NCI-H2081 treated with DMSO at 0.1 percent for 48 hours (cell line): ENCODE measurements at places on chromosomes 4 and X.

- no peak for DNase-seq
Measured at GRCh38 chr4:185878633-185879032, 66.6 kb upstream of the SORBS2 start.

GRCh38 chrX:53622431-53622830, 64.1 kb downstream of the HUWE1 start:
- no peak for DNase-seq

DNA sequence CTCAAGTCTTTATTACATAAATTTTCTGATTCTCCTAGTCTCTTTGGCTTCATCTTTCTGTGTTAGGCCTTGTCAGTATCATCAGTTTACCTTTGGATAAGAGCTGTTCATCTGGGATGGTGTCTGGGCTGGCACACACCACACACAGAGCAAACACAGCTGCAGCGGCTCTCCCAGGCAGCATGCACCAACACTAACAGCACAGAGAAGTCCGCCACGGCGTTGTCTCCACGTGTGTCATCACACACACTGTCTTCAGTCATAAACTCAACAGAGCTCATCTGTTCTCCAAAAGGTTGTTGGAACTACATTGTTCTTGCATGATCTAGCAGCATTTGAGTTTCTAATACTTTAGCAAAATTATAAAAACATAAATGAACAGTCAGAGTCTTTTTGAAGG, 851.9 kb upstream of the FRG1 start:
- DNase-seq = peak; percentile 16

GRCh38 chr4:113955411-113955810, 24.0 kb downstream of the ARSJ start:
- no peak for DNase-seq

- no peak for DNase-seq
Measured at GRCh38 chr4:26992657-26993361, 132.2 kb downstream of the STIM2 start.

DNA sequence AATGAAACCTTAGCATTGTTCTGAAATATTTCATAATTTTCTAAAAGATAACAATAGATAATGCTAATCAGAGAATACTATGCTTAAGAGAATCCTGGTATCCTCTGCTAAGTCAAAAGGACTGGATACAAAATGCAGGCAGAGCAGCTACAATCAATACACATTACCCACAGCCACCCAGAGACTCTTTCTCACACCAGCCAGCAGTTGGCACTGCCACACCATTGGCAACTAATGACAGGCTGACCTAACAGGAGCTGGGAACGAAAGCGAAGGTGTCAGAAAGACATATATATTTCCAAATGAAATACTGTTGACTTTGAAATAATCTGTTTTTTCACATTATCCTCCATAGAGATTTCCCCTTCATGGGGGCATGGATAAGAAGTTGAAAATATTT, 122.6 kb upstream of the PLAC1 start:
- DNase-seq = no peak

DNA sequence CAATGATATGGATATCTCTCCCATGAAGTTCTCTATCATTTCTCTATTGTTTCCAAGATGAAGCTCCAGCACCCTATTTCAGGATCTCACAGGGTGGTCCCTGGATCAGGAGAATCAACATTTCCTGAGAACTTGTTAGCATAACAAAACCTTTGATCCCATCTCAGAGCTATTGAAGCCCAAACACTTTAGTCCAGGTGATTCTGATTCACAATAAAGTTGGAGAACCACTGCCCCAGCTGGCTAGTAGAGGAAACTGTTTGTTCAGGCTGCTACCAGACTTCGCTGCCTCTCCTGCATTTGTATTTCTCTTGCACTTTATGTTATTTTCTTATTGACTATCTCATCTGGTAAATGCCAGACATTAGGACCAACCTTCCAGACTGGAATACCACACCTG, 65.4 kb downstream of the CEP44 start:
- no peak for DNase-seq

GRCh38 chr4:137892134-137892533, 350.0 kb downstream of the SLC7A11 start:
- DNase-seq = no peak

DNA sequence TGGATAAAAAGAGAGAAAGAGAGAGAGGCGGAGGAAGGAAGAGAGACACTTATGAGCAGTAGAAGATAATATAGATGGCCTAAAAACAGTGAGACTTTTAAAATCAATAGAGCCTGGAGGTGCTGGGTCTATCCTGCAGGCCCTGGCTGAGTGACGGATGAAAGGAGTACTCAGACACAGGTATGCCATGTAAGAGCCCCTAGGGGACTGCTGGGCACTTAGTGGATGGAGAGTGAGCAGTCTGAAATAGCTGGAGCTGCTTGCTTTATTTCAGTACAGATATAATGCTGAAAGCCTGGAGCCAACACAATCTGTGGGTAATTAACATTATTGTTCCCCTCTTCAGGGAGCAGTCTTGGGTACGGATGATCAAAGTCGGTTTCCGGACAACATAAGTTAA, 578.6 kb downstream of the SPOCK3 start:
- DNase-seq = no peak
